Stimulated activated CD4-positive, alpha-beta T cell treated with anti-CD3 and anti-CD28 coated beads, Interleukin-4, amount 100 ng/mL, for 48 hours (primary cell): ENCODE measurements at places on chromosomes 7 and 10.

- DNase-seq: no peak
These were observed 3.4 kb downstream of the PDE6C start for GRCh38 chr10:93615576-93616235.

GRCh38 chr10:97307441-97307840 is 11.6 kb upstream of the FRAT1 start:
- DNase-seq: no peak

DNA sequence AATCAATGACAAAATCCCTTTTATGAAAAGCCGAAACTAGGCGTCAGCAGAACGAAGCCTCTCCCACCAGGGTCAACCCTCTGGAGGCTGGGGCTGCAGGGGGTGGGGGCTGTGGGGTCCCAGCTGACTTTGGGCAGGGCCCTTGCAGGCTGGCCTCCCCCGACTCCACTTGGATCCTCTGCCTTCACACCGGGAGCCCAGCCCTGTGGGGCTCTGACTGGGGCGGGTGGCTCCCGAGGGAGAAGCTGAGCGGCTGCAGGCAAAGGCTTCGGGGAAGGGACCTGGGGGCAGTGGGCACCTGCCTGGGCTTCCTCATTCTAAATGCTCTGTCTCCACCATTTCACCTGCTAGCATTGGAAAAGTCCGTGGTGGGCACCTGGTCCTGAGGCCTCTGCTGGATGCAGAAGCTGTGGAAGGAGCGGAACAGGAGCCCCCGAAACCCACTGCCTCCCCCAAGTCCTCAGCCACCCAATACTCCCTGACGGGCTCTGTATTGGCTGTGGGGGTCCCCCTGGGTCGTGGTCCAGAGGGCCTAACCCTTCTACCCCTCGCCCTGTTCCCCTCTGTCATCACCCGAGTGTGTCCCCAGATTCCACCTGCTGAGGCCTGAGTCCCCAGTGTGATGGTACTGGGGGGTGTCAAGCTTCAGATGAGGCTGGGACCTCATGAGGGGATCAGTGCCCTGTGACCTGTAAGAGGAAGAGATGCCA is 108.6 kb downstream of the DNAJB6 start:
- DNase-seq: no peak

GRCh38 chr7:34096198-34096651 is 190.9 kb downstream of the BMPER start:
- DNase-seq: no peak

DNA sequence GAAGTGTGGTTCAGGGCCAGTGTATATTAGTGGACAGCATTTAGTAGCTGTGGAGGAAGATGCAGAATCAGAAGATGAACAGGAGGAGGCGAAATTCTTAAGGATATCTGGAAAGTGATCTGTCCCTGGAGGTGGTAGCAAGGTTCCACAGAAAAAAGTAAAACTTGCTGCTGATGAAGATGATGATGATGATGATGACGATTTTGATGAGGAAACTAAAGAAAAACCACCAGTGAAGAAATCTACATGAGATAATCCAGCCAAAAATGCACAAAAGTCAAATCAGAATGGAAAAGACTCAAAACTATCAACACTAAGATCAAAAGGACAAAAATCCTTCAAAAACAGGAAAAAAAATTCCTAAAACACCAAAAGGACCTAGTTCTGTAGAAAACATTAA is 26.3 kb downstream of the TM9SF3 start:
- DNase-seq: no peak

- no peak for DNase-seq
These were observed 242.2 kb downstream of the MALRD1 start for GRCh38 chr10:19290770-19291169.

DNA sequence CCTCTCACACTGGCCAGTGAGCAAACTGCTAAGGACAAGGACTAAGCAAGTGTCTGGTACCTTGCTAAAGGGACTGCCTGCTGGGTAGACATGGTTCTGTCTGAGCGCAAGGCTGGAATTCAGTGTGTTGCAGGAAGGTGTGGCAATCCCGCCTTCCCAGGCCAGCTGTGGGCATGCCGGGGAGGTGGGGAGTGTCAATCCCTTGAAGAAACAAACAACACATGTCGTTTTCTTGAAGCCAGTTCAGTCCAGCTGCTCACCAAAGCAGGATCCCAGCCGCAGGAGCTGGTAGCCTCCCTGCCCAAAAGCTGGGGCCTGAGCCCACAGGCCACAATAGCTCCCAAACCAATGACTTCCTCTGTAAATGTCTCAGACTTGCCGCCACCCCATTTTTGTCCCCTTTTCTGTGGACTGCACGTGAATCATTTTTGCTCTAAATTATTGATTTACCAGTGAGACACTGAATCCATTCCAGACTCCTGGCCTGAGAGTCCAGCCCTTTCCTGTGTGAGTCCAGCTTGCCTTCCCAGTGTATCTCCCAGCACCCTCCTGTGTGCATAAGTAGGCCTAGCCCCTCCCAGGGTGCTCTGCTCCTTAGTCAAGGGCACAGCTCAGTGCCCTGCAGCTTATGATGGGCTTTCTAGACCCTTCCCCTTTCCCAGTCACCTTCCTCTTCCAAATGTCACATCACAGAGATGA is 166.8 kb downstream of the RGS10 start:
- DNase-seq: no peak

DNA sequence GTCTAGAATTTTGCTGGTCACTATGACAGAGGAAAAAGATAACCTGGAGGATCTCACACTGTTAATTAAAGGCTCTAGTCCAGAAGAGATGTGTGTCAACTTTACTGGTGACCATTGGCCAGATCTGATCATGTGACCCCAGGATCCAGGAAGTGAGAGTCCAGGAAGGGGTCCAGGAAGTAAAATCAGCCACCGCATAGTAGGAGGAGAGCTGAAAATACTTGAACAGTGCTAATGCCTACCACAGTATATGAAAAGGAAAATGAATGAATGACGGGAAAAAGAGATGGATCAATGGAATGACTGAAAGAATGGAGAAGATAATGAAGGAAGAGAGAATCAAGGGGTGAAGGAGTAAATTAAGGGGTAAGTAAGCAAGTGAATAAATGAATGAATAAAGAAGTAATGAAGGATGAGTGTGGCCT is 415.3 kb downstream of the RPS24 start:
- no peak for DNase-seq

GRCh38 chr7:129772646-129773280 is 161.2 kb downstream of the NRF1 start:
- DNase-seq: no peak

DNA sequence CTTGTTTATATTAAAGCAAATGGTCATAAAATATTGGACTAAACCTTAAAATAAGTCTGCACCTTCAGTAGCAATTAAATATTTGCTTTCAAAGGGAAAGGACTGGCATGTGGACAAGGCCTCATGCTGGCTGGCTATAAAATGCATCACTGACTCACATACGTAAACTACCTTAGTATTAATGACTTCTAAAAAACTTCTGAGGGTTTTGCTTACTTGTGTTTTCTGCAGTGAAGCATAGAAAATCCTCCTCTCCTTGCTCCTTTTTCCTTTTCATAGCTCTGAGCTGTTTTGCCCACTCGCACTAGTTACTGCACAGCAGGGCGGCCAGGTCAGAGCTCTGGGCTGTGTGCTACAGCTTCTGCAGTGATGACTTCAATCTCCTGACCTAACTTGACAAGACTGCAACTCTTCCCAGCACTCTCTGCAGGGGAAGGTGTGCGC is 82.3 kb downstream of the CUL2 start:
- no peak for DNase-seq

DNA sequence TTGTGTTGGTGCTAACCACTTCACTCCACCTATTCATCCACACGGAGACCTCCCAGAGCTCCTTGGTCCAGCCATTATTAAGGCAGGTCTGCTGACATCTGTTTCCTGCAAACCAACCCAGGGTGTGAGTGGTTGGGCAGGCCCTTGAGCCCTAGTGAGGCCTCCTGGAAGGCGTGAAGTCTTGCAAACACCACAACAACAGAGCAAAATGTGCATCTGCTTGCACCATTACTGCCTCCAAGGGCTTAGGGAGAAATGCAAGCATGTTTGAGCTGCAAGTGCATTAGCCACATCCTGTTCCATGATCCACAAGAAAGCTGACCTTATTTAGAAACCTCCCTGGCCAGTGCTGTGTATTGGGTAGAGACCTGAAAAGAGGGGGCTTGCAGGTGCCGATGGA is 325.5 kb downstream of the GRID1 start:
- no peak for DNase-seq

DNA sequence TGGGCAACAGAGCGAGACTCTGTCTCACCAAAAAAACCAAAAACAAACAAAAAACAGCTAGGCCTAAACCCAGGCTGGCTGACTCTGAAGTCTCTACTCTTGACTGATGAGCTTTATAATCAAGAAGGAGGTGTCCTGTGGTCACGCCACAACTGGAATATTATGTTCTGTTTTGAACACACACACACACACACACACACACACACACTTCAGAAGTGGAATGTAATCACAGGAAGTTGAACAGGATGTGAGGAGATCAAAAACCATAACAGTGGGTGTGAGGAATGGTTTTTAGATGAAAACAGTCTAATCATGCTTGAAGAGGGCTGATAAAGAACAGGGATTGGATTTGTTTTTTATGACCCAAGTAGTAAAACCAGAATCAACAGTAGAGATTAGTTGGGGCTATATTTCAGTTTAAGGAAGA is 51.1 kb upstream of the IL6 start:
- DNase-seq: no peak

DNA sequence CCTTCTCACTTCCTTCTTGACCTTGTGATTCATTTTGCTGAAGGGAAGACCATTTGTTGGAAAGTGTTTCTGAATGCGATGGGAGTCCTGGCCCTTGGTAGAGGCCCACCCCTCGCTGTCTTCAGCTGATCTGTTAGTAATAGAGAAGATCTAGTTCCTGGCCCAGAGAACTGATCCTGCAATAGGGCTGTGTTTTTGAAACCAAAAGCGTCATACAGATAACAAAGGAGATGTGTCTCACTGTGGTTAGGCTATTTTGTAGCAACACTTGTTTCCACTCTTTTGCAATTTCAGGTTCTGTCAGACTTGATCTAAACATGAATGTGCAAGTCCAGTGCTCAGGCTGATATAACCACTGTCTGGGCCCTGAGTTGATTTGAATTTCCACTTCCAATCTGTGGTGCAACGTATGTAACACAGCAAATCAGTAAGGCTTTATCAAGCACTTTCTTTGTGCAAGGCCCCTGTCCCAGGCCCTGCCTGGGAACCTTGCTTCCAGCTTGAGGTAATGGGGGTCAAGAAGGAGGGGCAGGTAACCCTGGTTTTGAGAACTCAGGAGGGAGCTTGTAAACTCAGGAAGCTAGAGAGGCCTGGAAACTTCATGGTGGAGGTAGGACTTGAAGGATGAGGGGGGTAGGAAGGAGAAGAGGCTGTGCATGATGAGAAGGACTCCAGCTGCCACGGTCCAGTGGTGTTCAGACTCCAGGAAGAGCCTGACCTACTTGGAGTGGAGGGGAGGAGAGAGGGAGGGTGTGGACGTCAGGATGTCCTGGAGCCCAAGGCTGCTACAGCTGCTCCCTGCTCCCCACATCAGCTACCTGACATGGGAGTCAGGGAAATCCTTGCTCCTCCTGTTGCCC is 42.2 kb upstream of the SRGN start:
- DNase-seq: no peak

GRCh38 chr10:62618576-62619412 is 185.7 kb upstream of the ADO start:
- no peak for DNase-seq

- no peak for DNase-seq
These were observed 80.3 kb upstream of the ARID5B start for GRCh38 chr10:61821153-61821552.

GRCh38 chr7:128985660-128986059 is 47.9 kb downstream of the IRF5 start:
- no peak for DNase-seq

GRCh38 chr10:49349390-49349789 is 46.5 kb downstream of the DRGX start:
- no peak for DNase-seq

GRCh38 chr7:136717910-136718557 is 150.4 kb upstream of the CHRM2 start:
- DNase-seq: no peak

DNA sequence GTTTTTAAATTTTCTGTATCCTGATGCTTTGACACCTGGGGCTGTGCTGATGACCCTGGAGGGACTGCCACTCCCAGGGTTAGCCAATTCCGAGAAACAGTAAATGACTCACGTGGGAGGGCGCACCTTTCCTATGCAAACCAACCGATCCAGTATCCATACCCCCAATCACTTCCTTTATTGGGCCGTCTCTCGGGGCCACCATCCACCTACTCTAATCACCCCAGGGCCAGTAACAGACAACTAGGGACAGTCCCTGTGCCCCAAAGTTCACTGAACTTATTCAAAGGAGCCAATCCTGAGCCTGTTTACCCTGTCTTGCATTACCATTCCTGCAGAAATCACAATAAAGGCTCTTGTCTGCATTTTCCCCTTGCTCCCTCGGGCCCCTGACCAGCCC is 6.6 kb upstream of the LGI1 start:
- DNase-seq: no peak

- DNase-seq: no peak
These were observed 141.8 kb downstream of the DIP2C start for GRCh38 chr10:547591-548081.

- no peak for DNase-seq
These were observed 52.6 kb downstream of the PTEN start for GRCh38 chr10:87915989-87916388.

GRCh38 chr7:92246360-92247101 is 757 bp downstream of the ANKIB1 start:
- peak; percentile 18 for DNase-seq

GRCh38 chr7:2478399-2478785 is 2.2 kb upstream of the GRIFIN start:
- DNase-seq: no peak

GRCh38 chr7:36827726-36828703 is 103.7 kb upstream of the AOAH start:
- no peak for DNase-seq

GRCh38 chr10:104230490-104230889 is 1.7 kb downstream of the CFAP43 start:
- no peak for DNase-seq

GRCh38 chr7:24059775-24060174 is 224.2 kb upstream of the NPY start:
- DNase-seq: no peak

DNA sequence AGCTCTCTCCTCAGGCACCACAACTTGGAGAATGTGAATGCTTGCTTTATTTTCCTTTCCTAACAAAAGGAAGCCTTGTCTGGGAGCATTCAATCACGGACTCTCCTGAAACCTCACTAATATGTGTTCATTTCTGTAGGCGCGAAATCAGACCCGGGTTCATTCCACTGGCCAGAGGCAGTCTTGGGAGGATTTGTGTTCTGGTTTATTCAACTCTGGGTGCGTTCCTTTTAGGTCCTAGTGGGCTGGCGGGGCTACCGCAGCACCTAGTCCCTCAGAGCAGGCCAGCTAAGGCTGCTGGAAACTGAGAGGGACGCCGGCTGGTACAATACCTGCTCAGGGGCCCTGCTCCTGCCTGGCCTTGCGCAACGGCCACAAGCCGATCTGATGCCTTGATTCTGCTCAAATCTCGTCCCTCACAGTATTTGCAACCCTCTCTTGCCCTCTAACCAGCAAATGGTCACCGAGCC is 7.5 kb downstream of the HOXA4 start:
- DNase-seq: no peak

GRCh38 chr10:25056726-25057125 is 40.3 kb downstream of the THNSL1 start:
- no peak for DNase-seq
